ENCODE measurements at places on chromosomes 16 and 17.

DNA sequence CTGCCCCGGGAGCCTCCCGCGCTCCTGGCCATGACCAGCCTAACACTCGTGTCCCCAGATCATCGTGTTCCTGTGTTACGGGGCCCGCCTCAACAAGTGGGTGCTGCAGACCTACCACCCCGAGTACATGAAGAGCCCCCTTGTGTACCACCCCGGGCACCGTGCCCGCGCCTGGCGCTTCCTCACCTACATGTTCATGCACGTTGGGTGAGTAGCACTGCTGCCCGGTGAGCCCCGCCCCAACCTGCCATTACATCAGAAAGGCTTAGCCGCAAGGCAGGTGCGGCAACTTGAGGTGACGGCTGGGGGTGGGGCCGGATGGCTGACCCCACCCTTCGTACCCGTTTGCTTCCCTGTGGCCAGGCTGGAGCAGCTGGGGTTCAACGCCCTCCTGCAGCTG lies 1.4 kb downstream of the RHBDL1 start:
- no peak for DNase-seq

DNA sequence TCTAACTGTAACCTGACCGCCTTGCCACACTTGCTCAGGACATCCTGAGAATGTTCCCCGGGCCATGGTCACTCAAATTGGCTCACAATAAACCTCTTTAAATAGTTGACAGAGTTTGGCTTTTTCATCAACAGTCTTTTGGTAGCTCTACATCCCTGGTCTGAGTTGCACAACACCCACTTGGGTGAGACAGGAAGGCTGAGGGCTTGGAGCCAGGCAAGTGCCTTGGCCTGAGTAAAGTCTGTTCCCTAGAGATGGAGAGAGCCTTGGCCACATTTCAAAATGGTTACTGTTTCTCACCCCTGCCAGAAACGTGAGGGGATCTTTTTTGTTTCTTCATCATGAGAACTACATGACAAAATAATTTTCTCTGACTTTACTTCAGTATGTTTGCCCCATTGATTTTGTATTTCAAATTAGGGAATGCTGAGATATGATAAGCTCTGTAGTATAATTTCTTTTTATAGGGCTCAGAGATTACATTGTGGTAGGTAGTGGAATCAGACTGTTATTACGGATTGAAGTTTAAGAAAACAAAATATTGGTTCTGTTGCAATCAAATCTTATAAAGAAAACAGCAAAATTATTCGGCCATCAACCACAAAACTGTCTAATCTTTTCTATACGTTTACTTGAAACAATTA lies 53.9 kb upstream of the NETO2 start:
- DNase-seq = no peak

- DNase-seq = no peak
Measured at GRCh38 chr17:77875881-77876509, 82.5 kb upstream of the TNRC6C start.

- DNase-seq = no peak
Measured at GRCh38 chr16:9603316-9603715, 511.9 kb downstream of the HAPSTR1 start.

DNA sequence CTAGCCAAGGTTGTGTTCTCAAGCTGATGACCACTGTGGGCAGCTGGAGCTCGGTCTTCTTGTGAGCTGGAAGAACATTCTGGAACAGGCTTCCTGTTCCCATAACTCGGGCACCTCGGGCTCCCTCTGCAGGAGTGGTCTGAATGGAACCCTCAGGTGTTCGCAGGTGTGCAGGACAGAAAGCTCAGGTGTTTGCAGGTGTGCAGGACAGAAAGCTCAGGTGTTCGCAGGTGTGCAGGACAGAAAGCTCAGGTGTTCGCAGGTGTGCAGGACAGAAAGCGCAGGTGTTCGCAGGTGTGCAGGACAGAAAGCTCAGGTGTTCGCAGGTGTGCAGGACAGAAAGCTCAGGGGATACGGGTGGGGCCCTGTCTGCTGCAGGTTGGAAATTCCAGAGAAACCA lies 109.0 kb upstream of the CACNG5 start:
- no peak for DNase-seq

- peak; percentile 55 for DNase-seq
Measured at GRCh38 chr17:72538901-72539352, 418.1 kb downstream of the SOX9 start.

GRCh38 chr17:64339516-64340490 lies 50.9 kb downstream of the PECAM1 start:
- no peak for DNase-seq

DNA sequence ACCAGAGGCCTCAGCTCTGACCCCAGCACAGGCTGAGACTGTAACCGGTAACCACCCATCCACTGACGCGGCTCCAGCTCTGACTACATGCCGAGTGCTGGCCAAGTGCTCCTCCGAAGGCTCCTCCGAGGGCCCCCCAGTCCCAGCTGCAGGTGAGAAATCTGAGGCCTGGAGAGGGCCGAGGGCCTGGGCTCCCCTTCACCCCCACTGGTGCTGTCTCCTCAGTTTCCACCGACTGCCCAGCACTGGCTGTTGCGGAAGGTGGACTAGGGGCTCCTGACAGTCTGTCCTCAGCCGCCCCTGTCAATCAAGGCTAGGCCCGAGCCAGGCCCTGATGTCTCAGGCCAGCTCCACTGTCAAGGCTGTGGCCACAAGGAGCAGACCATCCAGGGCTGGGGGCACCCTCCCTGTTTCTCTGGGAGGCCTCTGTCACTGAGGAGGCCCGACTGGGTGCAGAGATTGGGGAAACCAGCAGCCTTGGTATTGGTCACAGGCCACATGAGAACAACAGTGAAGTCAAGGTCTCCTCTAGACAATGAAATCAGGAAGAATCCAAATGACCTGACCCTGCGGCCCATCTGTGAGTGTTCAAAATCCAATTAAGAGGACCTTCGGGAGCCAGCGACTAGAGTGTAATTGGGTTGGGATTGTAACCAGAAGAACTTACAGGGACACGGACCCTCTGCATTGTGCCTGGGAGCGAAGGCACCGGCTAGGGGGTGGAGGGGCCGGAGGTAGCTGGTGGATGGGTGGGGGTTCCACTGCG lies 5.1 kb downstream of the TMEM235 start:
- no peak for DNase-seq

DNA sequence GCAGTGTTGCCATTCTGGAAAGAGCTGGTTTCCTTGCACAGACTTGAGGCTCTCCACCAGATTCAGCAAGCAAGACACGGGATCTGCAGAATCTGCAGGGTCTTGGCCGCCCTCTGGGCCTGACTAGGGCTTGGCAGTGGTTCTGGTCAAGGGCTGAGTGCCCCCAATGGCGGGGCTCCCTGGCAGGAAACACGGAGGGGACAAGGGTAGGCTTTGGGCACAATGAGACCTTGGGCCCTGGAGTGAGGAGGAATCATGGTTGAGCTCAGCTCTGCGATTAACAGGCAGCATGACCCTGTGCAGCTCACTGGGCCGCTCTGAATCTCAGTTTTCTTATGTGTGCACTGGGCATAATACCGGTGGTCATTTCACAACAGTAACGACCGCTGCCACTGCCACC lies 249.9 kb downstream of the GSG1L start:
- DNase-seq = no peak

DNA sequence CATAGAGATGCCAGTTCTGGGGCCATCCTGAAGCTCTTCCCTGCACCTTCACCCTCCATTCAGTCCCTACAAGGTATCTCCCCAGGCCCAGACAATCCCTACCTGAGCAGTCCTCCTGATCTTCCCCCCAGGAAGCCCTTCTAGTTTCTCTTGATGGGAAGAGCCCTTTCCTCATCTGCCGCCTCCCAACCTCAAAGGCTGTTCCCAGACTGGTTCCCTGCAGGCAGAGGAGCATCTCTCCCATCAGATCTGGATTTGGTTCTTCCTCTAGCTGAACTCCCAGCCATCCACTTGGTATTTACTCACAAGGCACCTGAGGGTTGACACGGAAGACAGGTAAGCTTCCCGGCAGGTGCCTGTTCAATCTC lies 24.6 kb upstream of the PHB1 start:
- no peak for DNase-seq

- no peak for DNase-seq
Measured at GRCh38 chr16:13038591-13038990, 137.2 kb downstream of the SHISA9 start.

DNA sequence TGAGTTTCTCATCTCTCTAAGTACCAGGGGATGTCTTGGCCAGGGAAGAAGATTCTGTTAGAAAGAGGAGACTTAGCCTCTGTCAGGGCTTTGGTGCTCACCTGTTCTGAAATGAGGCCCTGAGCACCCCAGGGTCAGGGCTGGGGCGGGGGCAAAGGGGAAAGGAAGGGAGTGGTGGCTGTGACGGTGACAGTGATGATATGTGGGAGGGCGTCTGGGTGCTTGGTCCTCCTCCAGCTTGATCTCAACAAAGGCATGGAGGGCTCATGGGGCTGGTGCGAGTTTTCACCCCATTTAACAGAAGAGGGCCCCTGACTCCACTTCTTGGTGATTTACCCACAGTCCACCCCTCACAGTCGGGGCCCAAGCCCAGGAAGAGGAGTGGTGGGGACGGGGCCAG lies 15.1 kb downstream of the SOX8 start:
- DNase-seq = no peak

GRCh38 chr17:63450551-63450950 lies 4.4 kb upstream of the CYB561 start:
- DNase-seq = no peak

DNA sequence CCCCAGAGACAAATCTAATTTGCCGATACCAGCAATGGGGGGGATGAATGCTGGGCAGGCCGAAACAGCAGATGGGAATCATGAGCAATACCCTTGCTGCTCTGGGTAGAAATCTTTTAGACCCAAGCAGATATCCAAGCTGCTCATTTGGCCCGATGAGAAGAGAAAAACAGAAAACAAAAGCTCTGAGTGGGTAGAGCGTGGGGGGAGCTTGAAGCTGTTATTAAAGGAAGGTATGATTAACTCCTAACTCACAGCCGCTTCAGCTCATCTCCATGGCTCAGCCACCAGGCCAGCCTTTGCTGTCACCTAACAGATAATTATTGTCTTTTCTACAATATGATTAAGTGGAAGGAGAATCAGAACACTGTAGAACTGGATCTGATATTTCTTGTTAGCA lies 58.3 kb downstream of the VPS35L start:
- no peak for DNase-seq

- no peak for DNase-seq
Measured at GRCh38 chr17:14123619-14124278, 54.4 kb downstream of the COX10 start.

DNA sequence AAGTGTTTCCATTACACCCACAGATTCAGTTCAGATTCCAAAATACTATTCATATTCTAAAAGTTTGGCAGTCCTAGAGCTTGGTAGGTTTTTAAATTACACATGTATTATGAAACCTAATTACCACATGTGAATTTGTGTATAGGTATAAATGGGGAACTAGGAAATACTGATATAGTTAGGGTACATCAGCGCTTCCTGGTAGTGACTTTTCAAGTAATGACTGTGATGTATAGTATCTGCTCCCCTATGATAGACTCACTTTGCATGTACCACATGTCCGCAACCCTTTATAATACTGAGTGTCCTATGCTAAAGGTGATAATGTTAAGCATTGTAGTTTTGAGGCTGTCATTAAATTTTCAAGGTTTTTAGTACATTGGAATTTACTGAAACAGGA lies 22.9 kb downstream of the CDK12 start:
- no peak for DNase-seq

GRCh38 chr17:38584350-38584925 lies 21.3 kb downstream of the SRCIN1 start:
- peak; percentile 58 for DNase-seq

GRCh38 chr16:82133798-82134197 lies 36.2 kb downstream of the MPHOSPH6 start:
- DNase-seq = no peak

DNA sequence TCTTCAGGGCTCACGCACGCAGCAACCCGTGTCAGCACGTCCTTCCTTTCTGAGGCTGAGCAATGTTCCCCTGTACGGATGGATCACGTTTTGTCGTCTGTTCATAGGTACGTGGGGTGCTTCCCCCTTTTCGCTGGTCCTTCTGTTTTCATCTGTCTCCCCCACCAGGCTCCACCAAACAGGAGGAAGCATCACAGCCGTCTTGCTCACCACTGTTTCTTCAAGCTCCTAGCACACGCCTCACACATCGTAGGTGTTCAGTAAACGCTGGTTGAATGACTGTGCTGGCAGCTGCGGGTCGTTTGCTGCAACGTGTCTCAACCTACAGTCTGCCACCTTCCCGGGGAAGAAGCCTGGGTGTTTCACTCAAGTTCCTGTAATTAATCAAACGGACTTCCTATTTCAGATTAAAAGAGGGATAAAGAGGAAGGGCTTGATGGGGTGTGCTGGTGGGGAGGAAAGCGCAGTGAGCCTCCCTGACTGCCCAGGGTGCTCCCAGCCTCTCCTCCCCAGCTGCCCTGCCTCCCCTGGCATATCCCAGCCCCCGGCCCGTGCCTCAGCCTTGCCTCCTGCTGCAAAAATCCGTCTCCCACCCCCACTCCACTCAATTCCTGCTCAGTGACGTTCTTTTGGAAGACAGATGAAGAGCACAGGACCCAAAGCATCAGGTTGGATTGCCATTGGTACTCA lies 76.7 kb upstream of the DOC2B start:
- no peak for DNase-seq

GRCh38 chr16:74698222-74698621 lies 2.4 kb downstream of the MLKL start:
- DNase-seq = no peak

- no peak for DNase-seq
Measured at GRCh38 chr16:80527297-80527696, 13.5 kb upstream of the DYNLRB2 start.

- no peak for DNase-seq
Measured at GRCh38 chr17:65181237-65182061, 44.3 kb downstream of the RGS9 start.

GRCh38 chr17:5919089-5919488 lies 151.1 kb upstream of the WSCD1 start:
- DNase-seq = no peak

DNA sequence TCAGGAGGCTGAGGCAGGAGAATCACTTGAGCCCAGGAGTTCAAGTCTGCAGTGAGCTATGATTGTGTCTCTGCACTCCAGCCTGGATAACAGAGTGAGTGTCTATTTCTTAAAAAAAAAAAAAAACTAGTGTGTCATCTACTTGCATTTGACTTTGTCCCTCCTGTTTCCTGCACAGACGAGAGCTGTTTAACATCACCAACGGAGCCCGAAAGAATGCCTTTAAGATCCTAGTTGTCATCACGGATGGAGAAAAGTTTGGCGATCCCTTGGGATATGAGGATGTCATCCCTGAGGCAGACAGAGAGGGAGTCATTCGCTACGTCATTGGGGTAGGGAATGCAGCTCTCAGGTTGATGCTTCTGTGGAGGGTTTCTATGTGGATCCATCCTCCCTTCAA lies 13.4 kb downstream of the ITGAM start:
- no peak for DNase-seq
